ENCODE measurements at places on chromosomes 16 and 17.
A peak's percentile ranks its signal among the peaks of the same experiment; 100 is the strongest.

DNA sequence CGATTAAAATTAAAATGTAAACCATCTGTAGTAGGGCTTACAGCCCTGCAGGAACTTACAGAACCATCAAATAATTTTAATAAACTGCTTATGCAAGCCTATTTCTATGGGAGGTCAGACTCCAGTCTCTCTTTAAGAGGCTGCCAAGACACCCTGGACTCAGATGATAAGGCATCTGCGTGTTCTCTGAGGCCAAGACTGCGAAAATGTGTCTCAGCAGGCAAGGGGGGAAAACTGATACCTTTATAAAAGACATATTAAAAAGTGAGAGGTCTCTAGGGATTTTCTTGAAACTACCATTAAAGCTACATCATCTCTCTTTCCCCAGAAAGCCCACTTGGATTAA, 32.2 kb downstream of the MPHOSPH6 start:
- no peak for DNase-seq

- DNase-seq: no peak
Observed at GRCh38 chr16:30186782-30187555, 3.6 kb downstream of the CORO1A start.

- no peak for DNase-seq
Observed at GRCh38 chr16:81142864-81143263, 46.7 kb upstream of the GCSH start.

- DNase-seq: no peak
Observed at GRCh38 chr17:38702916-38703741, 1.9 kb upstream of the MLLT6 start.

GRCh38 chr16:20348365-20349185, 3.9 kb downstream of the UMOD start:
- DNase-seq: peak; percentile 67

- DNase-seq: no peak
Observed at GRCh38 chr16:29662729-29663015, 375 bp upstream of the SPN start.

- no peak for DNase-seq
Observed at GRCh38 chr17:2837147-2837561, 40.9 kb downstream of the RAP1GAP2 start.

- DNase-seq: no peak
Observed at GRCh38 chr16:53732296-53732929, 28.5 kb downstream of the FTO start.

GRCh38 chr16:17002565-17002964, 468.2 kb downstream of the XYLT1 start:
- no peak for DNase-seq

DNA sequence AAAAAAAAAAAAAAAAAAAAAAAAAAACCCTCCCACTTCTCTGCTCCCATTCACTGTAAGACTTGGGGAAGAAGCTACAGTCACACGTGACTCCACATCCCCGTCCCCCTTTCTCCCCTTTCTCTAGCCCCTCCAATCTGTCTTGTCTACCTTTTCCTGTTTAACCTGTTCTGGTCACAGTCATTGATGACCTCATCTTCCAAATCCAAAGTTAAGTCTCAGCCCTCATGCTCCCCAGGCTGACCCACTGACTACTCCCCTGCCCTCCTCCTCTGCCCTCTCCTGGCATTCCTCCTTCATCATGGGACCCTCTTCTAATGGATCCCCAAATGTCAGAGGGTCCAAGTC, 1.6 kb upstream of the CDH5 start:
- DNase-seq: no peak

- DNase-seq: no peak
Observed at GRCh38 chr16:77762262-77762661, 26.1 kb upstream of the VAT1L start.

GRCh38 chr17:10059684-10060211, 138.7 kb downstream of the GAS7 start:
- DNase-seq: no peak

- DNase-seq: peak; percentile 89
Observed at GRCh38 chr16:81650982-81651562, 128.0 kb upstream of the PLCG2 start.

DNA sequence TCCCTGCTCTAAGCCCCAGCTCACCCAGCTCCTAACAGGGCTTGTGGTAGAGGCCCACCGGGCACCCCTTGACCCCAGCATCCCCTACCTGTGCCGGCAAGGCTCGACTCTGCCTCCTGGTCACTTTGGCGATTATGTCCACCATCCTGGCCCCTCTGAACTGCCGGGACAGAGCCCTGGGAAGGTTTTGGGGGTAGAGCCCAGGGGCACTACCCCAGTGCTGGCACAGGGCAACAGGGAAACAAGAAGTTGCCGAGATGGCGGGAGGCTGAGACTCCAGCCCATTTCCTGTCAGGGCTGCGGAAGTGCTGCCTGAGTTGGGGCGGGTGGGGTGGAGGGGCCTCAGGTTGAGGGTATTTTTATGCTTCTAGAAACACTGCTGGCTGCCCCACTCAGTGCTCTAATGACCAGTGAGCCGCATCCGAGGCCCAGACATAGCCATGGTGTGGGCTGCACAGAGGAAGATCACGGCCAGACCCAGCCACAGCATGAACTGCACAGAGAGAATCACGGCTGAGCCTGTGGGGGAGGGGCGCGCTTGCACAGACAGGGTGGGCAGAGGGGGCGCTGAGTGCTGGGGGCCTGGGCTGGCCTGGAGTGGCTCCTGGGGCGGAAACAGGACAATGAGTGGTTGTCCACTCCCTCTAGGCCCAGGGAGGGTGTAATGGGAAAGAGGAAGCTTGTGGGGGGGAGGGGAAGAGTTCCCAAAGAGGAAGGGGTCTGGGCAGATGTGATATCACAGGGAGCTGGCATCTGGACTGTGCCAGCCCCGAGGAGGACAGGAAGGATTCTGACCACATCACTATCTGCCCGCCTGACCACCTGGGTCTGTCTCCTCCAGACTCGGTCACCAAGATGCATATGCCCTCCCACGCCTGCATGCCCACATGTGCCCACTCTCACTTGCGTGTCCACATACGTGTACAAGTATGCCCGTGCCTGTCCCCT, 22.3 kb downstream of the ARHGAP27 start:
- no peak for DNase-seq

- no peak for DNase-seq
Observed at GRCh38 chr17:44543213-44543904, 13.9 kb upstream of the FZD2 start.

DNA sequence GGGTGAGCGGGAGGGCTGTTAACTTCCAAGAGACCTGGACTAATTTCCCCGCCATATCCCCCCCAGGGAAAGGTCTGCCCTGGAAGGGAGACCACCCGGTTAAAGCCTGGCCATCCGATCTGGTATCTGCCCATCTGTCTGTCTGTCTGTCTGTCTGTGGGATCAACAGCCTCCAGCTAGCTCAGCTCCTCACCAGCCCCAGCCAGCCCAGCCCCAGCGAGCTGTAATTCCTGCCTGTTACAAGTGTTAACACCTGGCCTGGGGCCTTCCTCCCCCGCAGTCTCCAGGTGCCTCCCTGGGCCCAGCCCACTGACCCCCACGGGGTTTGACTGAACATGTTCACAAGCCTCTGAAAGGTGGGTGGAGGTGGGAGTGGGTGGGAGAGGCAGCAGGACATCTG, 4.0 kb downstream of the WNT3 start:
- no peak for DNase-seq

- DNase-seq: no peak
Observed at GRCh38 chr17:68356520-68356919, 65.2 kb downstream of the ARSG start.

- DNase-seq: no peak
Observed at GRCh38 chr17:42848093-42848492, 2.9 kb upstream of the AOC3 start.

- DNase-seq: no peak
Observed at GRCh38 chr17:79038545-79039135, 14.7 kb downstream of the C1QTNF1 start.

GRCh38 chr17:74177018-74177450, 26.4 kb upstream of the RPL38 start:
- no peak for DNase-seq

DNA sequence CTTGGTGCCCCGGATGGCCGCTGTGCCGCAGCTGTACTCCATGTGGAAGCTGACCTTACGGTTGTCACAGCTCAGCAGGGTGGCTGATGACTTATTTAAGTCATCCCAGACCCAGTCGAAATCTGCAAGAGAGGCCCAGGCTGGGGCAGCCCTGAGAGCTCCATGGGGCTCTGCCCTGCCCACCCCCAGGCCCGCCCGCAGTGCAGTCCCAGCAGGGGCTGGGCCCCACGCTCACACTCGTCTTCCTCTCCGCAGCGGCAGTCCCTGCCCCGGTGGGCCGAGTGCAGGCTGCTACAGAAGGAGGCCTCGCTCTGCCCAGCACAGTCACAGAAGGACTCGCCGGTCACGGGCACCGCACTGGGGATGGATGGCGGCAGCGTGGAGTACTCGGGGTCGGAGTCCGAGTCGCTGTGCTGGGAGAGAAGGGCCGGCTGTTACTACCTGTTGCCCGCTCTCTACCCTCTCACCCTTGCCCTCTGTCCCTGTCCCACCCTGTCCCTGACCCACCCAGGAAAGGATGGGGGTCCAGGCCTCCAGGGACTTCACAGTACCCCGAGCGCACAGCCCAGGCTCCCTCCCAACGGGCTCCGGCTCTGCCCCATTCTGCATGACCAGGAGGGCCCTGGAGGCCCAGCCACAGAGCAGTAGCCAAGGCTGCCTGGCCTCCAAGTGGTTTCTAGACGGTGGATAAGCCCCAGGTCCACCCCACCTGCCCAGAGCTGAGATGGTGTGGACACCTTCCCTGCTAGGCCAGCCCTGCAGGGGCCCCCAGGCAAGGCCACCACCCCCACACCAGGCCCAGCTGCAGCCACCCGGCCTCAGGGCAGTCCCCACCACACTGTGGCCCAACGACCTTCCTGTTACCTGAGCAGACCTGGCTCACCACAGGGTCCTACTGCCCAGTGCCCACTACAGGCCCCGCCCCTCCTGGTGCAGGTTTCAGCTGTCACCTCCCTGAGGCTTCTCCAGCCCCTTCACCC, 3.9 kb downstream of the SPSB3 start:
- DNase-seq: no peak

DNA sequence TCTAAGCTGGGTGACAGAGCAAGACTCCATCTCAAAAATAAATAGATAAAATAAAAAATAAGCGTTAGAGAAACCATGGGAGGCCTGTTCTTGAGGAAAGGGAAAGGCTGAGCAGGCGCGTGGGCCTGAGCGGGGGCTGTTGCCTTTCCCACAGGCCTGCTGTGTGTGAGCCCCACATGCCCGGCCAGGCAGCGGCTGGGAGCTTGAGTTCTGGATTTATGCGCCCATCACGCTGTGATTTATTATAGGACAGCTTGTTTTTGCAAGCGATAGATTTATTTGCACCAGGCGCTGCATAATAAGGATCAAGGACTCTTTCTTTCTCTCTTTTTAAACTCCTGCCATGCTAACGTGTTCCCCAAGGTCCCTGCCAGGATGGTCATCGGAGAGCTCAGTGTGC, 14.8 kb upstream of the WFDC1 start:
- no peak for DNase-seq

- no peak for DNase-seq
Observed at GRCh38 chr16:83113811-83114210, 487.0 kb downstream of the CDH13 start.

GRCh38 chr17:75872434-75873351, 5.7 kb downstream of the TRIM47 start:
- peak; percentile 54 for DNase-seq

GRCh38 chr16:86245895-86246294, 264.4 kb upstream of the FOXF1 start:
- DNase-seq: no peak

GRCh38 chr16:3056336-3057180, 8.9 kb upstream of the IL32 start:
- no peak for DNase-seq

GRCh38 chr16:65740711-65741110, 618.8 kb upstream of the CDH11 start:
- no peak for DNase-seq

DNA sequence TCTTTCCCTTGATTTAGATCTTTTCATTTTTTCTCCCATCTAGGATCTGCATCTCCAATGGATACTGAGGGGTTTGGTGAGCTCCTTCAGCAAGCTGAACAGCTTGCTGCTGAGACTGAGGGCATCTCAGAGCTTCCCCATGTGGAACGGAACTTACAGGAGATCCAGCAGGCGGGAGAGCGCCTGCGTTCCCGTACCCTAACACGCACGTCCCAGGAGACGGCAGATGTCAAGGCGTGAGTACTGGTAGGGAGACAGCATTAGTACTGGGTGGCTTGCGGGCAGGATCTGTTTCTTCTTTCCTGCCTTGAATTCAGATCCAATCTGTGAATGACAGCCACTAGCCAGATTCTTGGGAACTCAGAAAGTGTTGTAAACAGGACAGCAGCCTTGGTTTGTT, 18.3 kb downstream of the NUP93 start:
- no peak for DNase-seq

DNA sequence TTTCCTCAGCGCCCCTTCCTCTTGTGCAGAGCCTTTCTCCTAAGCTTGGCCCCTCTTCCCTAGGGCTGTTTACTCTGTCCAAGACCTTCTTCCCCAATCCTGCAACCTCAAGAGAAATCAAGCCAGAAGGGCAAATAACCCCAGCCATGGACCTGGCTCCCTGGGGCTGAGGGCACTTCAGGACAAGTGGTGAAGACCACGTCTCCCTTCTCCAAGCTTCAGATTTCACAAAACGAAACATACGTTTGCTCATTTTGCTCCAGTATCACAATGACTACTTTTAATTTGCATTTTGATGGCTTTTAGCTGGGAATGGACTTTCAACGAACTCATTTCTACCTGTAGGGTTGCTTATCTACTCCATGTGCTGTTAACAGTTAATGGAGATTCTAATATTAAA, 139.8 kb upstream of the CACNG5 start:
- no peak for DNase-seq

DNA sequence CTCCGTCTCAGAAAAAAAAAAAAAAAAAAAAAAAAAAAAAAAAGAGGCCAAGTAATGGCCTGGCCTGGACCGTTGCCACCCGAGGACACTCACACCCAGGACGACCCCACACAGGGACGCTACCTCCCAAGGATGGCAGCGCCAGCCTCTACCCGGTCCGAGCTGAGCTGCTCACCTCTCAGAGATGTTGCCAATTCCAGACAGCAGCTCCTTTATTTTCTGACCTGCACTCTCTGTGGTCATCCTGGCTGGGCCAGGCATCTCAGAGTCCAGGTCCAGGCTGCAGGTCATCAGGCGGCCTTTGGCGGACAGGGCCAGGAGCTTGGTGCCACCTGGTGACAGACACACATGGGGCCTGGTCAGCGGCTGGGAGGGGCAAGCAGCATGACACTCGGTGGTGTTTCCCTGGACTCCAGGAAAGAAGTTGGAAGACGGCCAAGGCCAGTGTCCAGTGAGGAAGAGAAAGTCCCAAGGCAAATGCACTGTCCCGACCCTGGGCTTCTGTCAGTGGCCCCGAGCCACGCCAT, 3.1 kb downstream of the FAAP100 start:
- DNase-seq: no peak

DNA sequence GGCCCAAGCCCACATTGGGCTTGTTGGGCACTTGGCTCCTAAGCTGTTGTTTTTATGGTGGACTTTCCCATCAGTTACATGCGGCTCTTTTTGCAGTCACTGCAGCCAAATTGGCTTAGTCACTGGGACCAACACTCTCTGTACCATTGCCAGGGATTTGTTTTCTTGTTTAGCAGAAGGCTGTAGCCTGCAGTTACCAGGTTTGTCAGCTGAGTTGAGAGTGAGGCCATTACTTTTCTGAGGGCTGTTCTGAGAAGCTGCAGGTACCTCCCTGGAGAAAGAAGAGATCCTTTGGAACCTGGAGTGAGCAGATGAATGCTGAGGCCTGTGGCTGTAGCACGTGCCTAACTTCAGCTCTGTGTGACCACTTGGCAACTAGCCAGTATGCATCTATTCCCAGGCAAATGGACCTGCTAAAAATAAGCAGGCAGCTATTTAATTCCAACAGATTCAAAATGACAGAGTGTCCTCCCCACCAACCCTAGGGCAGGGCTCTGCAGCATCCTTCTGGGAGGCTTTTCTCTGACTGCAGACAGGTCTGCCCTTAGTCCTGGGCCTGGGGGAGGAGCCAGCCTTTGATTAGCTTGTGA, 12.9 kb downstream of the AKAP1 start:
- DNase-seq: no peak

Measured in DMS153 (cell line).